ENCODE measurements at places on chromosomes 4 and X. TPM values are rescaled to one million over a fixed set of nuclear protein-coding genes. Genes with fewer than 3 reads are reported as not detected.

Gene DNAAF6
- polyA plus RNA-seq, result 0.06 TPM

Gene CPLX1
- polyA plus RNA-seq, result 3.2 TPM

Gene ENAM
- 7.2 TPM for polyA plus RNA-seq

Gene RTL3
- not detected for polyA plus RNA-seq

Gene GLOD5
- polyA plus RNA-seq, result 1.6 TPM

Gene RAB33A
- 0.44 TPM for polyA plus RNA-seq

- DNase-seq, result no peak
Observed at GRCh38 chrX:16653424-16653823, 3.5 kb downstream of the S100G start.

GRCh38 chrX:14050709-14051108, 21.0 kb upstream of the GEMIN8 start:
- DNase-seq, result no peak

GRCh38 chrX:95995583-95995982, 689.1 kb upstream of the DIAPH2 start:
- DNase-seq, result no peak

GRCh38 chrX:38175139-38175538, 45.5 kb downstream of the SRPX start:
- peak; percentile 24 for DNase-seq

DNA sequence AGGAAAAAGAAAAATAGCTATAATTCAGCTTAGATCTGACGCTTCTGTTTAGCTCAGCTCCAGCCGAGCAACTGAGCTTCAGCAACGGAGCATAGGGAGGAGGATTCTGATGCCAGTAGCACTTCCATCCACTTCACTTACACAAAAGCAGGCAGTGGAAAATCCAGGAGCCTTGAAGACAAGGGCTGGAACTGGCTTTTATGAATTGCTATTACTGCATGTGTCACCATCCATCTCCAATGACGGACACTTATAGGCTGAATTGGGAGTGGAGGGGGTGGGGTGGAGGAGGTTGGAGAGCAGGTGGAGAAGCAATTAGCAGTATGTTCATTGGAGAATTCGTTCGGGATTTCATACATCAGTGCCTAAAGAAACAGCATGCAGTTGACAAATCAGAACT, 15.6 kb downstream of the ENOX2 start:
- no peak for DNase-seq

Measured in renal cortex interstitium (tissue), 15 donors.